GM10248 (cell line): ENCODE measurements at places on chromosomes 2 and 18.
A peak's percentile ranks its signal among the peaks of the same experiment; 100 is the strongest.

DNA sequence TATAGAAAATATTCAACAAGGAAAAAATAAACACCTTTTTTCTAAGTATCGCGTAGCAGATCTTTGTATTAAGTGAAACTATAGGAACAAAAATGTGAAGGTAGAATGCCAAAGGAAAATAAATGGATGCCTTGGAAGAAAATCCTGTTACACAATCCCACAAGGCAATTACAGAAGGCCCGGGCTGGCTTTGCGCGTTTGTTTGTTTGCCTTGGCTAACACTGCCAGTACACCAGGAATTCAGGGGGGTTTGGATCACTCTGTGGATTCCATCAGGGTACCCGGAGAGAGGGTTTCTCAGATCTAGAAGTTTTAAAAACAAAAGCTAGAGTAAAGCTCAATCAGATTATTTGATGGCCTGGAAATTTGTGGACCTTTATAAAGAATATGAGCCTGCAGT lies 478.3 kb downstream of the FBXO15 start:
- DNase-seq = no peak

DNA sequence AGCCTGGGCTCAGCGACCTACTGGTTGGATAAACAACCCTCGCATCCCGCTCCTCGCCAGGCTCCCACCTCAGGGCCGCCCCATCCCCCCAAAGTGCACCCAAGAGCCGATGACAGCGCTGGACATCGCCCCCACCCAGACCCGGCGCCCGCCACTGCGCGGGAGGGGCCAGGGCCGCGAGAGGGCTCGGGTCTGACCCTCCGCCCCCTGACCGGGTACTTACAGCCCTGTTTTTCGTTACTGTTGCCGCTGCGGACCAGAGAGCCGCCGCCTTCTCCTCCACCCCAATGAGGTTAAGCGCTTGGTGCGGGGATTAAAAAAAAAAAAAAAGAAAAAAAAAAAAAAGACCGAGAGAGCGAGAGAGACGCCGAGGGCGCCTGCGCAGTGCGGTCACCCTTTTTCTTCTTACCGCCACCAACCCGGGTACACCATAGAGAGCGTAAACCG lies at the start of gene CLASP1:
TSS of gene CLASP1 (minus strand) at position 314 of the 447 bp plus-strand sequence. CDS start 43,567 bp downstream, outside the sequence.
- no peak for DNase-seq

- DNase-seq = peak; percentile 21
Observed at GRCh38 chr18:51726614-51727013, 529.1 kb upstream of the MEX3C start.

DNA sequence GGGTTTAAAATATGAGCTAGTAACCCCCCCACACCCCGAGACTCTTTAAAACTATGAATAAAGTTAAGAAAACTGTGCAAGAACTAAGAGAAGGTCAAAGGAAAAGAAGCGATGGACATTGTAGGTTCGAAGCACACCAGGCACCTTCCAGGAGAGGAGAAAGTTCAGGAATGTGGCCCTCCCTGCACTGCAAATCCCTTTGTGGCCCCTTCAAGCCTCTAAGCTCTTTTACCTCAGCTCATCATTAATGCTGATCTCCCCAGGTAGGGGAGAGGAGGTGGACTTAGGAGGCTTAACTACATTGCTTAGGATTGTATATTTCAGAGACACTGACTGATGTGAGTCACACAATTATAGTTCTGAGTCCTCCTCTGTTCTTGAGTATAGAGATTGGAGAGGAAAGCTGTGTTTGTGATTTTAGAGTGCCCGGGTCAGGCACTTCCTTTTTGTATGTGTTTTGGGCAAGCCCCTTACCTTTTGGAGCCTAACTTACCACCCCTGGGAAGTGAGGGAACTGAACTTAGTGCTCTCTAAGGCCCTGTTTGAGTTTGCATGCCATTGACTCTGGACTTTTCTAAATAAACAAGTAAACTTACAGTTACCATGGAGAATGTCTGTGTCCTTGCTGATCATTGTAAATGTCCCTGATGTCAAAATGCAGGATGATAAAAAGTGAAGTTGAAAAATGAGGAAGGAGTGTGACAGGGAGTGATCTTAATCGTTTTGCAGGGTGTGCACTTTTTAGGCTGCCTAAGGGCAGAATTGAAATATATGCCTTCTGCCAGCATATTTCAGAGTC lies 140.8 kb upstream of the ZEB2 start:
- no peak for DNase-seq

- no peak for DNase-seq
Observed at GRCh38 chr2:101127319-101128056, 23.7 kb downstream of the TBC1D8 start.

DNA sequence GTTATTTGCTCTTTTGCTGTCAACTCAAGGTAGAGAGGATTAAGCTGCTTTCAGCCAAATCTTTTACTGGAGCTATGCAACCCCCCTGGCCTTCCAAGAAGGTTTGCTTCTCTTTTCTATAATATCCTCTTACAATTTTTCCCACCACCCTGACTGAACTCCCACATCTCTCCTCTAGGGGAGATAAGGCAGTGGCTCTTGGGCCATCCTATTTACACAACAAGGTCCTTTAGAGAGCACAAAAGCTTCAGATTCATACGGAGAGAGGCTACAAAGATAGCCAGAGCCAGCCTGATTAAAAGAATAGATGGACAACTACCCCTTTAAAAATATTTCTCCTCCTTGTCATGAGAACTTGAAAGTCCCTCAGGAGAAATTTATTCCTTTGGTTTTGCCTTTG lies 95.7 kb downstream of the TPGS2 start:
- DNase-seq = no peak

DNA sequence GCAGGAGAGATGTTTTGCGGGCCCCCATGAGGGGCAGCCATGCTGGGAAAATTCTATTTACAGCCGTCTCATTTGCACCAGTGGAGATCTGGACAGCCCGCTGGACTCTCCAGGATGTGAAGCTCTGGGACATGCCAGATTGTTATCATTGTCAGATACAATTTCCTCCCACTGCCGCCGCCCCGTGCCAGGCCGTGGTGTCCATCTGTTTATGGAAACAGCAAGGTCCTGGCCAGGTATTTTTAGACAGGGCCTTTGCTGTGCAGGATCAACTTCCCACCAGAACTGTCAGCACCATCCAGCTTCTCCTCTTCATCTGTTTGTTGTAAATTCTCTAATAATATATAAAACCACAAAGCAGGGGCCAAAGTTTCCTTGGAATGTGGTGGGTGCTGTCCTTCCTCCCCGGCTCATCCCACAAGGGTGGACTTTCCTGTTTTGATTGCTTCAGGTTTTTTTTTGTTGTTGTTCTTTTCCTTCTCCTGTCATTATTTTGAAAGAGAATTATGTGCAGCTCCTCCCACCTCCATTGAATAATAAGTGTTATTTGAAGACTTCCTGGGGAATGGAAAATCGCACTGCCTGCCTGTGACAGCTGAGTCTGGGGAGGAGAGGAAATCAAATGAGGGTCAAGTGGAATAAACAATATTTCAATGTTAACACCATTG lies 398.1 kb downstream of the TNS1 start:
- DNase-seq = no peak

GRCh38 chr2:136751406-136751805 lies 13.9 kb upstream of the THSD7B start:
- DNase-seq = no peak

- DNase-seq = no peak
Observed at GRCh38 chr2:190497428-190497827, 37.1 kb downstream of the NEMP2 start.

GRCh38 chr2:189916651-189917050 lies 132.4 kb downstream of the PMS1 start:
- DNase-seq = no peak

DNA sequence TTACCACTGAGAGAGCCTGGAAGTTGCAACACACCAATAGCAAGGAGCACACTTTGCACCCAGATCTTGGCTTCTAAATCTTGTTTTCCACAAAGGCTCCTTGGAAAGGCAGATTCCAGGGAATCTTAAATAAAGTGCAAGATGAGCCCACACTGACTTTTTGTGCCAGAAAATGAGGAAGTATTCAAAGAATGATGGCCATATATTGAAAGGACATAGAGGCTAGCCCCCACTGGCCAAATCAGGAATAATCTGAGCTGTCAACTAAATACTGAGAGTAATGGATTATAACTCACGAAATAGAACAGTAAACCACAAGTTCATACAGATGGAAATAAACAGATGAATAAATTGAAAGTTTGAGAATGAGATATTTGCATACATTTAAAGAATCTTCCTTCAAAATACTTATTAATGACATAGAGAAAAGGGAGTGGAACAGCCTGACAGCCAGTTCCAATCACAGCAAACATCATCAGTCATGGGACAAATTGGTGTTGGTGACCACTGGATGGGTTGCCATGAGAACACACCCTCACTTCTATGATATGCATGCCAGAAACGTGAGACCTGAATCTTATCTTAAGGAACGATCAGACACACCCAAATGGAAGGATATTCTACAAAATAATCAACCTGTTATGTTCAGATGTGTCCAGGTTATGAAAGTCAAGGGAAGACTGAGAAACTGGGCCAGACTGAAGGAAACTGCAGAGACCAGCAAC lies 12.2 kb upstream of the ACKR3 start:
- DNase-seq = no peak

DNA sequence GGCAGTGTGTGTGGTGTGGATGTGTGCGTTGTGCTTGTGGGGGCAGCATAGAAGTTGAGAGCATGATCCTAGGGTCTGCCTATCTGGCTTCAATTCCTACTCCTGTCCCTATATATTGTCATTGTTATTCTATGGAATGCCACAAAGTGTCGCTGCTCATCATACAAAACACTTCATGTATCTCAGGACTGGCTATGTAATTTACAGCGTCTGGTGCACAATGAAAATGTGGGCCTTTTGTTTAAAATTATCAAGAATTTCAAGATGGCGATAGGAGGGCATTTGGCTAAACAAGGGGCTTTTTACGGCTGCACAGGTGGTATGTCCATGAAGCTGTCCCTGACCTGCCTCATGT lies 3.4 kb downstream of the SERPINB2 start:
- peak; percentile 48 for DNase-seq

DNA sequence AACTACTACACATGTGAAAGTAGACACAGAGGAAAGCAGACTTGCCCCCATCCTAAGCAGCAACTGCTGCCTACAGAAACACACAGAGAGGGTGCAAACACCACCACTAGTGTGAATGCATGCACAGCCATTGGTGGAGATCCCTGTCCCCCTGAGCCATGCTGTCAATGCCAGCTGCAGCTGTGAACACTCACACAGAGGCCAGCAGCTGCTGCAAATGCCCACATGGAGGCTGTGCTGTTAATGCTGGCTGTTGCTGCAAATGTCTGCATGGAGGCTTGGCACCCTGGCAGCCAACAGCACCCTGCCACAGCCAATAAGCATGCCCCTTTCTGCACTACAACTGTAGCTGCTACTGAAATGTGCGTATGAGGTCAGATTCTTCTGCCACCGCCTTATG lies 355.0 kb downstream of the LNPK start:
- no peak for DNase-seq

GRCh38 chr2:69436938-69437750 lies at the start of gene NFU1:
Gene NFU1 (minus strand): TSS chr2:69437435. CDS start chr2:69437422, 13 bp downstream.
- DNase-seq = peak; percentile 98
